ENCODE measurements at places on chromosomes 1 and 21. TPM values are rescaled to one million over a fixed set of nuclear protein-coding genes. Genes with fewer than 3 reads are reported as not detected.

Gene KLF17
- total RNA-seq: not detected

Gene RSBN1
- 10.1 TPM for total RNA-seq

Gene CFAP45
- 1.0 TPM for total RNA-seq

Gene GBP4
- 5.9 TPM for total RNA-seq

Gene PLA2G4A
- total RNA-seq: 2.5 TPM

Gene LCE2C
- total RNA-seq: not detected

Gene RGS4
- total RNA-seq: 0.92 TPM

Gene PRAMEF4
- not detected for total RNA-seq

Gene PIGC
- 13.5 TPM for total RNA-seq

Gene PLEKHG5
- 16.8 TPM for total RNA-seq

Gene SEC16B
- total RNA-seq: 1.5 TPM

Gene PLEKHA6
- 18.7 TPM for total RNA-seq

Gene SLFNL1
- total RNA-seq: 0.16 TPM

Gene CFHR3
- not detected for total RNA-seq

Gene RIPPLY3
- total RNA-seq: not detected

Gene C8B
- not detected for total RNA-seq

Gene EFCAB14
- 53.2 TPM for total RNA-seq

Gene NOS1AP
- 3.5 TPM for total RNA-seq

Gene MROH7
- total RNA-seq: 3.8 TPM

Gene PRAMEF2
- not detected for total RNA-seq

Gene KCNQ4
- total RNA-seq: 2.8 TPM

Gene FAM177B
- not detected for total RNA-seq

Gene AGMAT
- total RNA-seq: 0.11 TPM

Data from Right ventricle myocardium inferior (tissue), 1 donor.